Subcutaneous preadipocyte (primary cell): ENCODE measurements at places on chromosomes 16 and 17. TPM values are rescaled to one million over a fixed set of nuclear protein-coding genes. Genes with fewer than 3 reads are reported as not detected.

COX6A2 gene
- not detected in 2 replicates for total RNA-seq

PHKB gene
- 50.0 and 57.3 TPM in 2 replicates for total RNA-seq

TP53TG3C gene
- under 0.01 TPM in 2 replicates for total RNA-seq

ASB16 gene
- under 0.01 TPM in 1 of 2 replicates, not detected in the other for total RNA-seq

KRT32 gene
- total RNA-seq, result not detected in 2 replicates

RSPRY1 gene
- 41.2 and 57.3 TPM in 2 replicates for total RNA-seq

CA5A gene
- not detected in 2 replicates for total RNA-seq

CCL1 gene
- not detected in 2 replicates for total RNA-seq

NPIPB8 gene
- total RNA-seq, result 0.39 TPM in 1 of 2 replicates, not detected in the other

C16orf96 gene
- not detected in 2 replicates for total RNA-seq

OTOA gene
- under 0.01 and 0.37 TPM in 2 replicates for total RNA-seq

TMEM106A gene
- 4.0 and 4.5 TPM in 2 replicates for total RNA-seq

NACA2 gene
- total RNA-seq, result not detected in 2 replicates

TMEM132E gene
- total RNA-seq, result not detected in 2 replicates

SLC16A13 gene
- total RNA-seq, result 0.37 and 0.39 TPM in 2 replicates

SECTM1 gene
- total RNA-seq, result 35.4 and 60.3 TPM in 2 replicates

PCGF2 gene
- total RNA-seq, result 3.1 and 4.4 TPM in 2 replicates

MYLK3 gene
- total RNA-seq, result under 0.01 and 0.73 TPM in 2 replicates

MT4 gene
- not detected in 2 replicates for total RNA-seq

AANAT gene
- under 0.01 TPM in 1 of 2 replicates, not detected in the other for total RNA-seq

RASD1 gene
- total RNA-seq, result 2.5 and 17.6 TPM in 2 replicates

DVL2 gene
- total RNA-seq, result 63.9 and 93.2 TPM in 2 replicates

ZNF213 gene
- total RNA-seq, result 4.4 and 7.4 TPM in 2 replicates

WIPI1 gene
- 140 and 158 TPM in 2 replicates for total RNA-seq

MMP25 gene
- under 0.01 and 0.20 TPM in 2 replicates for total RNA-seq

SOX8 gene
- total RNA-seq, result under 0.01 and 0.78 TPM in 2 replicates

TLCD3B gene
- total RNA-seq, result not detected in 2 replicates

C17orf67 gene
- total RNA-seq, result 0.73 and 0.98 TPM in 2 replicates

ABCC11 gene
- total RNA-seq, result under 0.01 and 0.39 TPM in 2 replicates

KRT15 gene
- 0.78 TPM in 1 of 2 replicates, not detected in the other for total RNA-seq

VAMP2 gene
- 3.3 and 5.5 TPM in 2 replicates for total RNA-seq

PHOSPHO1 gene
- under 0.01 TPM in 1 of 2 replicates, not detected in the other for total RNA-seq

USH1G gene
- not detected in 2 replicates for total RNA-seq

C1QTNF8 gene
- total RNA-seq, result not detected in 2 replicates

MMP28 gene
- total RNA-seq, result 0.37 and 0.39 TPM in 2 replicates

SOX15 gene
- 0.20 TPM in 1 of 2 replicates, not detected in the other for total RNA-seq

CCT6B gene
- total RNA-seq, result 0.37 and 0.78 TPM in 2 replicates

BICDL2 gene
- total RNA-seq, result not detected in 2 replicates

TRIM47 gene
- 22.0 and 25.6 TPM in 2 replicates for total RNA-seq

CX3CL1 gene
- total RNA-seq, result not detected in 2 replicates

PERCC1 gene
- not detected in 2 replicates for total RNA-seq

IL21R gene
- total RNA-seq, result 2.6 and 4.7 TPM in 2 replicates

RAI1 gene
- 5.9 and 9.4 TPM in 2 replicates for total RNA-seq

VAT1L gene
- under 0.01 and 0.20 TPM in 2 replicates for total RNA-seq

GCGR gene
- total RNA-seq, result not detected in 2 replicates

NUPR1 gene
- 7.2 and 11.0 TPM in 2 replicates for total RNA-seq

TMEM98 gene
- 33.0 and 50.3 TPM in 2 replicates for total RNA-seq
